ENCODE measurements at places on chromosomes 12 and 14. TPM values are rescaled to one million over a fixed set of nuclear protein-coding genes. Genes with fewer than 3 reads are reported as not detected.

The RNASE7 gene
- not detected for total RNA-seq

The LRCOL1 gene
- total RNA-seq: not detected

The MYBPC1 gene
- 2.2 TPM for total RNA-seq

The KCNJ8 gene
- total RNA-seq: 4.2 TPM

The EXD2 gene
- total RNA-seq: 42.5 TPM

The ART4 gene
- total RNA-seq: 0.25 TPM

The IGF1 gene
- total RNA-seq: 3.9 TPM

The PTGDR gene
- total RNA-seq: 0.49 TPM

The PDZRN4 gene
- 41.1 TPM for total RNA-seq

The TMBIM6 gene
- 180 TPM for total RNA-seq

The PTCSC3 gene
- total RNA-seq: not detected

The KLRC4 gene
- 0.25 TPM for total RNA-seq

The PGF gene
- 1.7 TPM for total RNA-seq

The DPPA3 gene
- not detected for total RNA-seq

The OVCH1 gene
- 0.25 TPM for total RNA-seq

The GLS2 gene
- total RNA-seq: 4.2 TPM

The IL22 gene
- total RNA-seq: not detected

The PTPRO gene
- total RNA-seq: 209 TPM
